ENCODE measurements at places on chromosomes 2 and 18. TPM values are rescaled to one million over a fixed set of nuclear protein-coding genes. Genes with fewer than 3 reads are reported as not detected.

The MERTK gene
- 32.2 TPM for total RNA-seq

The VIT gene
- total RNA-seq = not detected

The AQP12B gene
- total RNA-seq = not detected

The POTEC gene
- not detected for total RNA-seq

The RNF125 gene
- 6.0 TPM for total RNA-seq

The VSNL1 gene
- 0.44 TPM for total RNA-seq

All from kidney (tissue), 22 donors.